ENCODE measurements at places on chromosomes 4 and X. TPM values are rescaled to one million over a fixed set of nuclear protein-coding genes. Genes with fewer than 3 reads are reported as not detected.

- DNase-seq, result peak; percentile 79
- H3K4me3 ChIP-seq, result no peak overlapping the region
- no peaks in the 10 kb centered on the region for H3K36me3 ChIP-seq
- H3K27me3 ChIP-seq, result peaks cover 13% of the 10 kb centered on the region
These were observed 174.5 kb downstream of the NSUN7 start for GRCh38 chr4:40924096-40924792.

VGLL1 gene
- total RNA-seq, result not detected

DNA sequence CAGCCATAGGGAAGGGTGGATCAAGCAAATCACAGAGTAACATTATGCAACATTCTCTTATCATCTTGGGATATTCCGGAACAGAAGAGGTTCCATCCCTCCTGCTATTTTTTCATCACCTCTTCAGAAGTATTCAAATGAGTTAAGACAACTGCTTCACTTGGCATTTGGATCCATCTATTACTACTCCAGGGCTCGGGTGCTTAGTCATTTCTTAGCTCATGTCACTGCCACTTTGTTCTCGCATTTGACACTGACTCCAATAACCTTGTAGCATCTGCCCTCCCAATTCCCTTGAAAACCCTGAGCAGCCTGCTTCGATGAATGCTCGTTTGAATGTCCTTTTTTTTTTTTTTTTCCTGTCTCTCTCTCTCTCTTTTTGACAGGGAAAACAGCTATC, 114.9 kb downstream of the PPARGC1A start:
- H3K27ac ChIP-seq, result no peak overlapping the region
- DNase-seq, result no peak
- H3K4me1 ChIP-seq, result no peaks in the 10 kb centered on the region
- H3K4me3 ChIP-seq, result no peak overlapping the region

- no peak overlapping the region for H3K4me3 ChIP-seq
- no peaks in the 10 kb centered on the region for H3K36me3 ChIP-seq
- H3K4me1 ChIP-seq, result no peaks in the 10 kb centered on the region
- DNase-seq, result no peak
- H3K27ac ChIP-seq, result no peak overlapping the region
These were observed 607.3 kb upstream of the AADAT start for GRCh38 chr4:170697045-170697444.

DNA sequence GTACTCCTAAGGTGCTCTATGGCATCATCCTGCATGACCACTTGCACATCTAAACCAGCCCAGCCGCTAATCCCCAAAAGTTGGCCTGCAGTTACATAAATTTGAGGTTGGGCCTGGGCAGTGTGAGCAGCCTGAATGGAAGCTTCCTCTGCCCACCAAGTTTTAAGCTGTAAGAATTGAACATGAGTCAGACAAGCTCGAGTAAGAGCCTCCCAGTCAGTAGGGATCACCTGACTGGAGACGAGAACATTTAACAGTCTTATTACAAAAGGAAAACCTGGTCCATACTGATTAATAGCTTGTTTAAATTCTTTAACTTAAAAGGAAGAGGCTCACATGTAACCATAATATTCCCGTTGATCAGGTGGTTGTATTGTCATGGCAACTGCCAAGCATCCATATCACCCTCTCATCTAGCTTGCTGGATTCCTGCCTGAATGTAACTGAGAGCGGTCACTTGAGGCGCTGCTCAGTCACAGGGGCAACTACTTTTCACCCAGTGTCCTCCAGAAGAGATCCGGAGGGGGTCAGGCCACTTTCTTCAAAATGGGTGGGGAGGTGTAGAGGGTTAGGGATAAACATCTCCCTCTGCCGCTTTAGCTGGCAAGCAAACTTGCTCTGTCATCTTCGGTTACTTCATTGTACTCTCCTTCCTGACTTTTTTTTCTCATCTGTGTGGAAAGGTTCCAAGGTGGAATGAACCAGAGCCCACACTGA, 56.6 kb upstream of the WDR1 start:
- H3K27ac ChIP-seq, result no peak overlapping the region
- H3K36me3 ChIP-seq, result no peaks in the 10 kb centered on the region
- no peak overlapping the region for H3K4me3 ChIP-seq
- peaks cover 3% of the 10 kb centered on the region for H3K27me3 ChIP-seq
- H3K4me1 ChIP-seq, result no peaks in the 10 kb centered on the region

GPR50 gene
- total RNA-seq, result not detected

PRDM8 gene
- 21.7 TPM for total RNA-seq

DNA sequence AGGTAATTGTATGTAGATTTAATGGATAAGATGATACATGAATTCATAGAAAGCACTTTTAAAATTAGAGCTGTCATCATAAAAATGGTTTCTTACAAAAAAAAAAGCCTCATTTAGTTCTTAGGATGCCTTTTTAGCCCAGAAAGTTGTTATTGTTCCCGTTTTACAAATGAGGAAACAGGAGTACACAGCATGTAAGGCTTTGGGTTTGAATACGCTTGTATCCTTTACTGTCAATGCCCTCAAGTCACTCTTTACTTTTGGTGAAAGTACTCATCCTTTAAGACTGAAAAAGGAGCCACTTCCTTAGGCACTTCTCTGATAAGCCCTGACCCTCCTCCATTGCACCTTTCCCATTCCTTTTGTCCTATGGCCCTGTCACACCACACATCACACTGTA, 4.9 kb downstream of the EREG start:
- H3K27me3 ChIP-seq, result peaks cover 35% of the 10 kb centered on the region
- H3K36me3 ChIP-seq, result no peaks in the 10 kb centered on the region
- no peak for DNase-seq
- H3K4me3 ChIP-seq, result no peak overlapping the region
- H3K27ac ChIP-seq, result no peak overlapping the region
- peaks cover 5% of the 10 kb centered on the region for H3K4me1 ChIP-seq

GRCh38 chrX:10620121-10620699, at the start of gene MID1:
Gene MID1, minus strand, starts transcription at chrX:10620585. Its CDS starts 53,038 bp downstream, at chrX:10567547.
- peaks cover 53% of the 10 kb centered on the region for H3K27me3 ChIP-seq
- H3K4me1 ChIP-seq, result peaks cover 4% of the 10 kb centered on the region
- no peak for DNase-seq
- no peak within 1 kb of the TSS for H3K4me3 ChIP-seq
- H3K36me3 ChIP-seq, result no peaks in the 10 kb centered on the region

GRCh38 chr4:14125375-14126129, 498.0 kb upstream of the BOD1L1 start:
- H3K4me1 ChIP-seq, result no peaks in the 10 kb centered on the region
- H3K36me3 ChIP-seq, result no peaks in the 10 kb centered on the region
- no peak overlapping the region for H3K4me3 ChIP-seq
- no peak for DNase-seq
- no peaks in the 10 kb centered on the region for H3K27me3 ChIP-seq

GRCh38 chr4:93740890-93741289, 87.7 kb upstream of the ATOH1 start:
- no peak for DNase-seq
- no peaks in the 10 kb centered on the region for H3K27me3 ChIP-seq
- H3K4me1 ChIP-seq, result no peaks in the 10 kb centered on the region
- H3K27ac ChIP-seq, result no peak overlapping the region

GRCh38 chr4:73731968-73732610, 8.3 kb upstream of the CXCL8 start:
- DNase-seq, result no peak
- H3K27ac ChIP-seq, result no peak overlapping the region
- H3K4me1 ChIP-seq, result peaks cover 13% of the 10 kb centered on the region
- H3K4me3 ChIP-seq, result no peak overlapping the region
- H3K36me3 ChIP-seq, result no peaks in the 10 kb centered on the region
